GM23338 (cell line): ENCODE measurements at places on chromosomes 12 and 14. TPM values are rescaled to one million over a fixed set of nuclear protein-coding genes. Genes with fewer than 3 reads are reported as not detected.

The MYBPC1 gene
- 0.54 TPM in 1 of 2 replicates, not detected in the other for total RNA-seq

The RASSF8 gene
- total RNA-seq, result 30.6 and 30.8 TPM in 2 replicates

GRCh38 chr14:64464651-64465050 lies 648 bp upstream of the AKAP5 start:
- H3K4me1 ChIP-seq, result 0 out of 2 replicates have a peak, but pooled peaks cover 4% of the 10 kb centered on the region
- peak; percentile 54 for DNase-seq
- peaks cover 11% of the 10 kb centered on the region; the same call in 1 of the 2 replicates for H3K27me3 ChIP-seq

- H3K4me1 ChIP-seq, result peaks cover 16% of the 10 kb centered on the region
- H3K27ac ChIP-seq, result peak overlapping the region; percentile 52; the same call in 1 of the 2 replicates
- no peak overlapping the region for H3K4me3 ChIP-seq
- DNase-seq, result no peak
- H3K36me3 ChIP-seq, result no peaks in the 10 kb centered on the region
Measured at GRCh38 chr12:29133680-29134079, 15.4 kb upstream of the FAR2 start.

- peak overlapping the region; percentile 99 for H3K27ac ChIP-seq
- peaks cover 30% of the 10 kb centered on the region for H3K4me1 ChIP-seq
- H3K4me3 ChIP-seq, result peak overlapping the region; percentile 95
- H3K27me3 ChIP-seq, result no peaks in the 10 kb centered on the region
- peak; percentile 90 for DNase-seq
Measured at GRCh38 chr12:76878099-76878898, 520 bp downstream of the CSRP2 start.
